NCI-H510A (cell line): ENCODE measurements at places on chromosomes 7 and 10.

DNA sequence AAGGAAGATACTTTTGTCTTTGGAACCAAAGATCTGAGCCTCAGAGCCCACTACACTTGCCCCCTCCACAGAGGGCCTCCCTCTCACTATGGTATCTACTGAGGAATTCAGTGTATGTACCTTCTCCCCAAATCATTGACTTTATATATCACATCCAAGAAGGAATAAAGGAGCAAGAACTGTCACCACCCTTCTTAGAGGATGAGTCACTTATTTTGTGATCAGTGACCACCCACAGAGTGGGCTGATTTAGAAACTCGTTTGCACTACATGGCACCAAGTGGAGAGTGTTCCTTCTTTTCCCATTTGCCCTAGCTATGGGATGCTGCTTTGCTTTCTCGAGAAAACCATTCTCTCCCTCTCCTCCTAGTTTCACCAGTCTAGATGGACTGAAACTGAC, 5.7 kb downstream of the TMEM243 start:
- no peak for DNase-seq

DNA sequence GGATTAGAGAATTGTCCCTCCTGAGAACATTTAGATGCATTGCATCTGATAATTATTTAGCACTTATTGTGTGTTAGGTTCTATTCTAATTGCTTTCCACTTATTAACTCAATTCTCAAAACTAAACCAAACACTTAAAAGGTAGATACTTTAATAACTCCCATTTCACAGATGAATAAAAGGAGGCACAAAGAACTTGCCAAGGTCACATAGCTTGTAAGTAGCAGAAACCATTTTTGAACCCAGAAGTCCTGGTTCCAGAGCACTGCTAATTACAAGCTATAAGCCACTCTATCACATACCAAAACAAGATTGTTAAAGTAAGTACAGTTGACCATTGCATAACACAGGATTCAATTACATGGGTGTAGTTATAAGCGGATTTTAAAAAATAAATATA, 164.9 kb downstream of the CPED1 start:
- no peak for DNase-seq

- DNase-seq = no peak
Measured at GRCh38 chr10:53997953-53998352, 803.1 kb downstream of the PCDH15 start.

DNA sequence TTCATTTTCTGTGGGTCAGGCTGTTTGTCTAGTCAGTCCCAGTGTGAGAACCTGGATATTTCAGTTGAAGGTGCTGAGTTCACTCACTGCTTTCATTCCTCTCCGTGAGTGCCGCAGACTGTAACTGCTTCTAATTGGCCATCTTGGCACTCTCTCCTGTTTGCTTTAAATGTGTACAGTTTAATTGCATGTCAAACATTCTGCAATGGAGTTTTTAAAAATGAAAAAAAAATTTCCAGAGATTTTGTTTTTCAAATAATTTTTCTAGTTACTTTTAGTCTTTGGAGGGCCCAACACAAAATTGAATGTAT, 87.8 kb downstream of the CCSER2 start:
- DNase-seq = no peak

DNA sequence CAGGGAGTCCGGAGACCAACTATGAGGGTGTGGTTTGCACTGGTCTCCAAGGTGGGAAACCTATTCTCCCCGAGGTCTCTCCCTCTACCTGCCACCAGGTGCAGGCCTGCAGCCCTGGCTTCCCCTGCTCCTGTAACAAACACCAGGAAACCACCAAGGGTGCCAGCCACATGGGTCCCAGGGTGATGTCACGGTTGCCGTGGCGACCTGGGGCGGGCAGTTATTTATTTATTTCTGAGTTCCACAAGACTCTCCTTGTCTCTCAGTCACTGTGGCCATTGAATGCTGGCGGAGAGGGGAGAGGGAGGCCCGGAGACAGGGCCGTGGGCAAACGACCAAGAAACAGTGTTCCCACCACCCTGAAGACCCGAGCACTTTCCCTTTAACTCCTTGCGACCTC, 27.0 kb downstream of the MMD2 start:
- DNase-seq = peak; percentile 81

- DNase-seq = no peak
Measured at GRCh38 chr10:74851831-74852230, 25.4 kb downstream of the KAT6B start.

DNA sequence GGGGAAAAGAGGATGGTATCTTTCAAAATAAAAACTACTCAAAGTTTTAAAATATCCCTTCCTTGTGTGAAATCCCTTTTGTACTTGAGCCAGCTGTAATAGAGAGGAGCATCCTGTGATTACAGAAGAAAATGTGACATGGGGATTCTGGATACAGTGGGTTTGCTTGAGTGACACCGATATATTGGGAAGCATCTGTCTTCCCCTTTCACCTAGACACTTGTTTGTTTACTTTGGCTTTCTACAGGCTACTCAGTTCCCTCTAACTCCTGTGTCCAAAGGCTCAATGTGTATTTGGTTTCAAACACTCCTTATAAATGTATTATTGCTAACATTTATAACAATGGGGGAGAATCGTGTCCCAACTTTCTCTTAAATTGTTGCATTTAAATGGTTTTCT, 24.4 kb downstream of the CPED1 start:
- DNase-seq = no peak

- DNase-seq = no peak
Measured at GRCh38 chr7:35286986-35287385, 33.1 kb upstream of the TBX20 start.

DNA sequence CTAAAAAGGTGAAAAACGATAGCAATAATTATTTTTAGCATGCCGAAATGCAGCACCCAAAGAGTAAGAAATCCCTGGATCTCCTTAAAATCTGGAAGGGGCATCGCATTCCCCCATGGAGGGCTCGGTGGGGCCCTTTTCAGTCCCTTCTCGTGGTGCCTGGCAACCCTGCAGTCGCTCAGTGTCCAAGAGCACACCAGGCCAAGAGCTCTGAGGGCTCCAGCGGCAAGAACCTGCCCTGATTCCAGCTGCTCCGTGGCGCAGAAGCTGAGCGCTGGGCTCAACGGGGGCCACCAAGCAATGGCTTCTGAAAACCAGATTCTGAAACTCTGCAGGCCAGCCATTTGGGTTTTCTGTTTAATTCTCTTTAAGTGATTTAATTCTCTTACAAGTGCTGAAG, 131.2 kb downstream of the PRKAG2 start:
- no peak for DNase-seq

- no peak for DNase-seq
Measured at GRCh38 chr7:44050121-44050914, 5.8 kb downstream of the DBNL start.

DNA sequence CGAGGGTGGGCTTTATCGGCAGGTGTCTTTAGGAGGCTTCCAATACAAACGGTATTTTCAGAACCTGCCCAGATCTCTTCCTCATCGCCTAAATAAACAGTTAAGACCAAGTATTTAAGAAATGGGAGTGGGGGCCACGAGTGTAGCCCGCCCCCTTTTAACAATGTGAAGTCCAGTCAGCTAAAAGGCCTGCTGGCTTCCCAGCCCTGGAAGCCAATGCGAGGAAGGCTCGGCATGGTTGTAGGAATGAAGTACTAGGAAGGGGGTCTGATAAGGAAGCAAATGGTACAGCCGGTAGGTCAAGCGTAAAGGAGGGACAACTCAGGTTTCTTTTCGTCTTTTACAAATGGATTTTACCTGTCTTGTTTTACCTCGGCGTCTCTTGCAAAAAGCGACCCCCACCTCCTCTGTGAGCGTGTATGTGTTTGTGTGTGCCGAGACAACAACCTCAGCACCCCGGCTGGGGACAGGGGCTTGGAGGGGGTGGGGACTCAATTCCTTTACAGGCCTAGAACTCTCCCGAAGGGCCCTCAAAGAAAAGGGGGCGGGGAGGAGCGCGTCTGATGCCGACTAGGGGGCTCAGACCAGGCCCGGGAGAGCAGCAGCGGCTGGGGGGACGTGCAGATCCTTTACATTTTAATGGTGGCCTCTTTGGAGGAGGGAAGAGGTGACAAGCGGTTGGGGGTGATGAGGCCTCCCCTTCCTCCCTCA, 147.6 kb downstream of the GPR85 start:
- DNase-seq = peak; percentile 22

DNA sequence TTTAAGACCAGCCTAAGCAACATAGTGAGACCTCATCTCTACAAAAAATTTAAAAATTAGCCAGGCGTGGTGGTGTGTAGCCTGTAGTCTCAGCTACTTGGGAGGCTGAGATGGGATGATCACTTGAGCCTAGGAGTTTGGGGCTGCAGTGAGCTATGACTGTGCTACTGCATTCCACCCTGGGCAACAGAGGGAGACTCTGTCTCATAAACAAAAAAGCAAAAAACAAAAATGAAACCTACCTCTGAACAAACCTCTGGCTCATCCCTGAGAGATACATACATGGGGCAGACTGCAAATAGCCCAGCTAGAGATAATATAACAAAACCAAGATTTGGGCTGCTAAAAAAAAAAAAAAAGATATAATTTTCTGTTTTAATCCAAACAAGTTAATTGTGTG, 19.5 kb downstream of the C10orf67 start:
- DNase-seq = no peak

DNA sequence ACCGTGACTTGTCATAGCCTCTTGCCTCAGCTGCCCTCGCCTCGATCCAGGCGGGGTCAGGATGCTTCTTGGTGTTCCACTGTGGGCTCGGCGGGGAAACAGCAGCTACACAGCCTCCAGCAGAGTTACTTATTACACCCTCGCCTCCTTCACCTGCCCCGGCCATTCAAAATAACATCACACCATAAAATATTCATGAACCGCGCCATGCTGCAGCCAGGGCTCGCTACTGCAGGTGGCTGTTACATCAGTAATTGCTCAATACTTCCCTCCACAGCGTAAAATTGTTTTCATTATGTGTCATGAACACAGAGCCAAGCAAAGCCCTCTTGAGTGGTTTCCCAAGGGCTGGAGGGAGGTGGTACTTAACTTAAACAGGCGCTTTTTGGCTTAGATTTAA, 241.5 kb upstream of the SP8 start:
- DNase-seq = peak; percentile 35

GRCh38 chr7:83872501-83872900, 223.6 kb upstream of the SEMA3E start:
- no peak for DNase-seq

DNA sequence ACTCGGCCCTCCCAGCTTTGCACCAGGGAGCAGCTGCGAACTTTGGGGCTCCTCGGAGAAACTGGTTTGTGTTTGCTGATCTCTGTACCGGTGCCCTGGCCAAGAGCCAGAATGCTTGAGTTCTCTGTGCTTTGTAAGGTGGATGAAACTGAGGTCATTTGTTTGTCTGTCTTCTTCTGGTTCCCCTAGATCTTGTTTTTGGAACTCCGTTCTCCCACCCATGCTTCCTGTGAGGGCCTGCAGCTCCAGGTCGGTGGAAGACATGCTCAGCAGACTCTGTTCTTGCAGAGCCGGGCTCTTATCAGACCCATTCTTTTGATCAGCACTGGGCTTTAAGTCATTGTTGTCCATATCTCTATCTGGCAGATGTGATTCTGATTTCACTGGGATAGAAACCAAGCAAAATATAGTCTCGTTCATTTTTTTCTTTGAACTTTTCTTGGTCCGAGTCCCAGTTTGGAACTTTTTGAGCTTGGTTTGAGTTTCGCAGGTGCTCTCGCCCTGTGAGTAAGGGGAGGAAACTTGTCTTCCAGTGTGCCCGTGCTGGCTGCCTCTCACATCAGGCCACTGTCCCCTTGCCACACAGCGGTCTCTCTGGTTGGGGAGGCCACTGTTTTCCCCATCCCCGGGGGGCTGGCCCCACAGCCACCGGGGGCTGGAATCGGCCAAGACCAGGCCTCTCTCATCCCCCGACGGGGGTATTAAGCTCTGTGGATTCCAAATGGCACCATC, 31.2 kb downstream of the JCAD start:
- DNase-seq = no peak

DNA sequence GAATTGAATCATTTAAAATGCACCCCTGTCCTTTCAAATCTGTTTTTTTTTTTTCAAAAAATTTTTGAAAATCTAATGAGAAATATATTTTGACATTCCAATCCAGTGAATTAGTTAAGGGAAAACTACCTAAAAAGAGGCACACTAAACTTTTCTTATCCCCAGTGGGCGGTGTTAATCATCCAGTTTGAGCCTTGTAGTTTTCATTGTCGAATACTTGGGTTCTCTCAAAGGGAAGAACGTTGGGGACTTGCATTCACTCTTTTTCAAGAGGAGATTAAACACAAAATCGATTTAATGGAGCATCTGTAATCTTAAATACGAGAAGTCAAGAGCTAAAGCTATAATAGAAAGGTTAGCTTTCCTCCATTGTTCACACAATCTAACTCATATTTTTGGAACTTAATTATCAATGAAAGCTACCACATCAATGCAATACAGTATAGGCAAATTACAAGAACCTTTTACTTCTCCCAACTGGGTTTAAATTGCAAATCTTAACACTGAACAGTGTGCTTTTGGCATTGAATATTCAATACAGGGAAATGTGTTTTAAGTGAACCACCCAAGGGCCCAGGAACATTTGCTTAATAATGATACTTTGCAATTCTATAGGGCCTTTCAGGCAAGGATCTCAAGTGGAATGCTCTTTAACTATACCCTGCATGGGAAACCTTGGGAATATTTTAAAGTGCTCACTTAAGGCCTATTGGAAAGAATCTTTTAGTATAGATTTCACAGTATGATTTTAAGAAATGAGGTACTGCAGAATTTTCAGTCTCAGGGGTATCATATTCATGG, 13.1 kb upstream of the SP8 start:
- DNase-seq = no peak

DNA sequence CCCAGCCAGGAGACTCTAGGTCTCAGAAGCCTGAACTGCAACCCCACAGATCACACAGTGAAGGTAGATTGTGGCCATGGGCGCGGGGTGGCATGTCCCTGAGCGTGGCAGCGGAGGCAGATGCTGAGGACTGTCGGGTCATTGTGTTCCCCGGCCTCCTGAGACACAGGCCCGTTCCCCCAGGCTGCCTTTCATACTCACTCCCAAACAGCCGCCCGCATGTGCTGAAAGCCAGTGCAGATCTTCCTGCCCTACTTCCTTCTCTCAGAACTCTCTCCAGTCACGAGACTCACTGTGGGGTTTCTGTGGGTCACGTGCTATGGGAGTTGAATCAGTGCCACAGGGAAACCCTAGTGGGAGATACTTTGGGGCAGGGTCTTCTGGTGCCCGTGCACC, 48.0 kb downstream of the ZNF467 start:
- DNase-seq = no peak

GRCh38 chr10:78655979-78656378, 412.8 kb upstream of the ZMIZ1 start:
- no peak for DNase-seq

DNA sequence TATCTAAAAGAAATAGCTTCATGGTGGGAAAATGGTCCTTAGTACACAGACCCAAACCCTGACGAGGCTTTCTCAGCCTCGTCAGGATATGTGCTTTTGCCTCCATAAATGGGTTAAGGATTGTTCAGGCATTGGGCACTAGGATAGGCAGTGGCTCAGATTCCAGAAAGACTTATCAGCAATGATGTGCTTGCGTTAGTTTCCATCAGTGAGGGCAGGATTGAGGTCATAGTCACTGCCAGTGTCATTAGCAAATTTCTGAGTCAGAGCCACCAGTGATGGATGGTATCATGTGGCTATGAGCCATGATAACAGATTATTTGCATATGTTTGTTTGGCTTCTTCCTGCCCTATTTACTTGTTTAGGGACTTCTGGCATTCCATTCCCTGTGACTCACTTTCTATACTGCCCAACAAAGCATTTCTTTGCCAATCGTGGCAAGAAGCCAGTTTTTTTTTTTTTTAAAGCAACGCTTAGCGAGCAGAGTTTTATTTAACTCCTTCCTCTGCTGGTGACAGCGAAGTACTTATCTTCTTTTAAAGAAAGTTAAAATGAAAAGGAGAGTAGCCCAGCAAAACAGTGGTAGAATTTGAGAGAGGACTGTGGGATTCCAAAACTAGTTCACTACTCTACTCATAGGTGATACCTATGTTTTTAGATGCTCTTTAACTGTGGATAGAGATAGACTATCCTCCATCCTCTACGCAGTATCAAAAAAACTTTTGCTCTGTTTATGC, 44.4 kb downstream of the MYPN start:
- DNase-seq = peak; percentile 5
